ENCODE measurements at places on chromosomes 3 and 15. TPM values are rescaled to one million over a fixed set of nuclear protein-coding genes. Genes with fewer than 3 reads are reported as not detected.

The CCDC174 gene
- 12.0 TPM for total RNA-seq

DNA sequence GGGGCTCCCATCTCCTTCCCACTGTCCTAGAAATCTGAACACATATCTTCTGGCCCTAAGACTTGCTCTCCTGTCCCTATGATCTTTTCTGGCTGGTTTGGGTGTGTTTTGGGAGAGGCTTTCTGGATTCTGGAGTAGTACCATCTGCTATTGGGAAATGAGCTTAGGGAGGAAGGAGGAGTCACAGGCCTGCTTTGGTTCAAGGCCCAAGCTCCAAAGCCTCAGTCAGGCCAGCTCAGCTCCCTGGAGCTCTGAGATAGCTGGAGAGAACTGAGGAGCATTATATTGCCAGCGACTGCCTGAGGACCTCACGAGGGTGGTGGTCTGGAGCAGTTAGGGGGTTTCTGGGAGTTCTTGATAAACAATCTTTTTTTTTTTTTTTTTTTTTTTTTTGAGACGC is 18.7 kb downstream of the RASGRF1 start:
- no peak for DNase-seq

DNA sequence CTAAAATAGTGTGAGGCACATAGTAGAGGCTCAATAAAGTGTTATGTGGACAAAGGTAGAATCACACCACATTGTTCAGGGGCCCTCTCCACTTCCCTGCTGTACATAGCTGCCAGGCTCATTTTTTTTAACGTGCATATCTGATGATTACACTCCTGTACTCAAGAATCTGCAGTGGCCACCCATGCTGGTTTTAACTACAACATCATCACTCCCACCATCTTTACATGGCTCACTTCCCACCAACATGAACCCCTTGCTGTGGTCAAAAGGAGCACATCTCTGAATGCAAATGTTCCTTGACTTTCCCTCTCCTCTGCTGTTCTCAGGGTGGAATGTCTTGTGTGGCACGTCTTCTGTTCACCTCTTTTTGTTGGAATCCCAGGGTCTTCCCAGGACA is 76.7 kb downstream of the FEM1B start:
- no peak for DNase-seq

DNA sequence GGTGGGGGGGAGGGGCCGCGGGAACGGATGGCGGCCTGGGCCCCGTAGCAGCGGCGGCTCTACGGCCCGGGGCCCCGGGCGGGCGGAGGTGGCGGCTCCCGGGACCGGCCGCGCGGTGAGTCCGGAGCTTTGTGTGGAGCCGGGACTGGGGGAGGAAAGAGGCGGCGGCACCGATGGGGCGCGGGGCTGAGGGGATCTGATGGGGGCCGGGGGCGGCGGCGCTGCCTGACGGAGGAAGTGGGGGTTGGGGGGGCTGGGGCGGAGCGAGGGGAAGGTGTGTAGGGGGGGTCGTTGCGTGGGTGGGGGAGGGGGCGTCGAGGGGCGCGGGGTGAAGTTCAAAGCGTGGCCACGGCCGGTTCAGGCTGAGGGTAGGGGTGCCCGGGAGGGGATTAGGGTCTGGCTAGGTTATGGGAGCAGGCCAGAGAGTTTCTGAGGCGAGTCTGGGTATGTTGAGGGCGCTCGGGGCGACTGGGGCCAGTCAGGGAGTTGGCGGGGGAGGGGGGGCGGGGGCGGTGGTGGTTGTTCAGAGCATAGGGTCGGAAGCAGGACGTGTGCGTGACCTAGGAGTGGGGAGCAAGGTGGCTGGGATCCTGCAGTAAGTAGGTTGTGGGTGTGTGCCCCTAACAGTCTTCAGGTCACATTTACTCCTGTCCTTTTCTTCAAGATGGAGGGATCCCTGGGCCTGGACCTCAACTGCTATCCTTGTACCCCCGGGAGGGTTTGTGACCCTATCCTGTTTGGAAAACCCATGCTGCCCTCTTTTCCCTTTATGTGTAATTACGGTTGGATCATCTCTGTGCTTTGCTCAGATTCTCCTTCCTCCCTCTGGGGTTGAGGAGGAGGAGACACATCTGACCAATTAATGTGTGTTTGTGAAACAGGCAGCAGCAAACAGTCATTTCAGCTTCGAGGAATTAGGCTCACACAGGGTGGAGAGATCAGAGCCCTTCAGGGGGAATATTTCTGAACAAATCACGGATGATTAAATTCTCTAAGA is 644 bp downstream of the ZNF609 start:
- no peak for DNase-seq

The IL20RB gene
- total RNA-seq, result 0.89 TPM
